MG63 (cell line): ENCODE measurements at places on chromosomes 7 and 10. TPM values are rescaled to one million over a fixed set of nuclear protein-coding genes. Genes with fewer than 3 reads are reported as not detected.
A peak's percentile ranks its signal among the peaks of the same experiment; 100 is the strongest.

- DNase-seq: no peak
Measured at GRCh38 chr10:19491166-19491565, 325.1 kb upstream of the PLXDC2 start.

Gene BAIAP2L1
- total RNA-seq: 9.6 and 11.0 TPM in 2 replicates

- peak; percentile 2 for DNase-seq
Measured at GRCh38 chr7:104137971-104138370, 69.8 kb downstream of the ORC5 start.

Gene FLNC
- 71.1 and 93.1 TPM in 2 replicates for total RNA-seq

DNA sequence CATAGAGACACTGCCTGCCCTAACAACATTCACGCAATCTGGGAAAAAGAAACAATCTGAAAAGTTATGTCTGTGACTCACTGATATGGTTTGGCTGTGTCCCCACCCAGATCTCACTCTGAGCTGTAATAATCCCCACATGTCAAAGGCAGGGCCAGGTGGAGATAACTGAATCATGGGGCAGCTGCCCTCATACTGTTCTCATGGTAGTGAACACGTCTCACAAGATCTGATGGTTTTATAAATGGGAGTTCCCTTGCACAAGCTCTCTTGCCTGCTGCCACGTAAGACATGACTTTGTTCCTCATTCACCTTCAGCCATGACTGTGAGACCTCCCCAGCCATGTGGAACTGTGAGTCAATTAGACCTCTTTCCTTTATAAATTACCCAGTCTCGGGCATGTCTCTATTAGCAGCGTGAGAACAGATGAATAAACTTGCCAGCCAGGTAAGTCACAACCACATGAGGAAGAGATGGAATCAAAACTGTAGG, 341.5 kb upstream of the AOAH start:
- DNase-seq: no peak

GRCh38 chr7:28776463-28777157, 181.5 kb downstream of the TRIL start:
- no peak for DNase-seq

- DNase-seq: no peak
Measured at GRCh38 chr7:76142861-76143260, 58.8 kb upstream of the SRRM3 start.

Gene TFPI2
- 0.07 and 1.7 TPM in 2 replicates for total RNA-seq

Gene PTPN20
- total RNA-seq: not detected in 2 replicates

GRCh38 chr7:33107136-33108066, 1.8 kb downstream of the RP9 start:
- DNase-seq: peak; percentile 18

DNA sequence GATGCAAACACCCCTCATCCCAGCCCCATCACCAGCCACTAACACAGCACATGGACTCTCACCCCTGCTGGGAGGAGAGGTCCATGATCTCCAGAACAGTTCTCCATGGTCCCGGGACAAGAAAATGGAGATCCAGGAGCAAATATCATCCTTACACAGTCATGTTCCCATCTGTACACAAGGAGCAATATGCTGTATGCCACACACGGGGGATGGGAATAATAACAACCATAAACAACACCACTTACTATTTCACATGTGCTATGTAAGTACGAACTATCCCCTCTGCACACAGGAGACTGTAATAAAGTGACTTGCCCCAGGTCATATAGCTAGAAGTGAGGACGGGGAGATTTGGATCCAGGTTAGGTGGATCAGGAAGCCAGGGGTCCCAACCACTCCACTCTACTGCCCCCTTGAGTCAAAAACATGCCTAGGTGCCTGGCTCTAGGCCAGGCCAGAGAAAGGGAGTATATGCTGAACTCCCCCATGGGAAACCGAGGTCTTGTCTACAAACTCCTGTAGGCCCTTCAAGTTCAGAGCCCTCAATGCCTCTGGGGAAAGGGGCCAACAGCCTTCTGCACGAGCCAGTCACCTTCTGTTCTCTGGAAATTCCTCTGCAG, 34.1 kb downstream of the LRRC20 start:
- peak; percentile 19 for DNase-seq

Gene PNLIPRP2
- not detected in 2 replicates for total RNA-seq

Gene CPA2
- total RNA-seq: 1.0 and 1.6 TPM in 2 replicates

GRCh38 chr7:150313367-150313809, 9.8 kb upstream of the LRRC61 start:
- no peak for DNase-seq

Gene SLC18A3
- total RNA-seq: not detected in 2 replicates

Gene CAMK2B
- total RNA-seq: 0.54 and 2.0 TPM in 2 replicates

Gene TMEM270
- not detected in 2 replicates for total RNA-seq

Gene DGKI
- 0.12 and 0.43 TPM in 2 replicates for total RNA-seq

DNA sequence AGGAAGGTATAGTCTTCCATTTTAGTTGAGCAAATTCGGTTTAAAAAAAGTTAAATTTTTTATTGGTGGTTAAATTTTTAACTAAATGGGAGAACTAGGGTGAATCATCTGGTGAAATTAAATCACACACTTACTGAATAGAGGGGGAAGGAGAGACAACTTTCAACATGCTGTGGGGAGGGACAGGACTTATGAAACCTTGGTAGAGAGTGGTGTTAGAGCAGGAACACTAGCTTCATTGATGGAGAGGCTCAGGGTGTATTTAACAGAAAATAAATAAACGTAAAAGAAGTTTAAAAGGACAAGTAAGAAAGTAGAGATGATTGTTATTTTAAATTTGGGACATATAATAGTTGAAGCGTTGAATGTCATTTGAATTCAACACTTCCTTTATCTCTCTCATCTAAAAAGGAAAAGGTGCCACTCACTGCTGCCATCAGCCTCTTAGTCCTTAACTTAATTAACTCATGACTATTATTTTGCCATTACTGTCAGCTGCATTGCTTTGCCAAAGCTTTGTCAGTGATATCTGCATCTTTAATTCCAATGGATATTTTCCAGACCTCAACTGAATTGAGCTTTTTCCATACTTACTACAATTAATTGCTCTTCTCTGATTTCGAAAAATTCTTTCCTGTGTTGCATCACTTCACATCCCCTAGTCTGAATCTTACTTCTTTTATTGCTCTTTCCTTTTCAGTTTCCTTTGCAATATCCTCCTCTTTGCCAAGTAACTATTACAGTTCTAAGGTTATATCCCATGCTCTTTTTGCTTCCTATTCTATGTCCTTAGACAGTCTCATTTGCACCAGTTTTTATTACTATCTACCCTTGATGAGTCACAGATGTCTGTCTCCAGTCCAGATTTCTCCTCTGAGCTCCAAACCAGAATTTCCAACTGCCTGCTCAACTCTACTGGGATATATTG, 71.7 kb downstream of the GNAT3 start:
- peak; percentile 7 for DNase-seq

DNA sequence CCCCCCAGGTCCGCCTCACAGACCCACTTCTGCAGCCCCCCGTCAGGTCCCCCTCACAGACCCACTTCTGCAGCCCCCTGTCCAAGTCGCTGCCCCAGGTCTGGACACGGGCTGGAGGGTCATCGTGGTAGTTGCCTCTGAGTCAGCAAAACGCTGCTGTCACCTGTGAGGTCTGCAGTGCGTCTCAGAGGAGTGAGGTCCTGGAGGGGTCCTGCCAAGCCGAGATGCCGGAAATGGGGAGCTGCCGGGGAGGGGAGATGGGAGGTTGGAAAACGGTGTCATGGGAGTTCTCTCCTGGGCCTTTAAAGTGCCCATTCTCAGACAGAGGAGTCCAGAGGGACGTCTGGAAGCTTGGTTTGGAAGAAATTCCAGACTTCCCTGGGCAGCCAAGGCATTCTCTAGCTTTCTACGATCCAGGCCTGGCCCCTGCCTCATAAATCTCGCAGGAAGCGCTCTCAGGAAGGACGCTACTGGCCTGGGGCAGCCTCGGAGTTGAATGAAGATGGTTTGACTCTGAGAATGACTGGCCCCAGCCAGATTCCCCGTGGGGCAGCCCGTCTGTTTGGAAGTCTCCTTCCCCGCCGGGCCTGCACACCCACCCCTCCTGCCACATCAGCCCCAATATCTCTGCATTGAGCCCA, 38.7 kb downstream of the CALML3 start:
- DNase-seq: no peak

Gene NSUN5
- 29.4 and 44.7 TPM in 2 replicates for total RNA-seq

Gene EN2
- 1.6 and 1.7 TPM in 2 replicates for total RNA-seq

Gene ANKRD22
- total RNA-seq: not detected in 2 replicates

Gene ADIRF
- total RNA-seq: 165 and 212 TPM in 2 replicates

Gene PDE1C
- 32.4 and 50.1 TPM in 2 replicates for total RNA-seq

- DNase-seq: no peak
Measured at GRCh38 chr10:62121187-62121530, 147.5 kb downstream of the RTKN2 start.

Gene RAPGEF5
- 0.30 and 1.2 TPM in 2 replicates for total RNA-seq

Gene PAX4
- total RNA-seq: not detected in 2 replicates

Gene SH3PXD2A
- 19.2 and 21.1 TPM in 2 replicates for total RNA-seq

- no peak for DNase-seq
Measured at GRCh38 chr10:75755528-75755927, 324.1 kb downstream of the LRMDA start.

Gene CC2D2B
- total RNA-seq: 0.46 TPM in 1 of 2 replicates, not detected in the other

- DNase-seq: no peak
Measured at GRCh38 chr10:110837418-110838171, 34.1 kb upstream of the PDCD4 start.
